ENCODE measurements at places on chromosomes 11 and 22. TPM values are rescaled to one million over a fixed set of nuclear protein-coding genes. Genes with fewer than 3 reads are reported as not detected.
A peak's percentile ranks its signal among the peaks of the same experiment; 100 is the strongest.

The MSANTD4 gene
- 14.0 TPM for total RNA-seq

The OR51D1 gene
- total RNA-seq = not detected

- no peak for DNase-seq
Measured at GRCh38 chr11:80844110-80844819, 1403.4 kb upstream of the TENM4 start.

DNA sequence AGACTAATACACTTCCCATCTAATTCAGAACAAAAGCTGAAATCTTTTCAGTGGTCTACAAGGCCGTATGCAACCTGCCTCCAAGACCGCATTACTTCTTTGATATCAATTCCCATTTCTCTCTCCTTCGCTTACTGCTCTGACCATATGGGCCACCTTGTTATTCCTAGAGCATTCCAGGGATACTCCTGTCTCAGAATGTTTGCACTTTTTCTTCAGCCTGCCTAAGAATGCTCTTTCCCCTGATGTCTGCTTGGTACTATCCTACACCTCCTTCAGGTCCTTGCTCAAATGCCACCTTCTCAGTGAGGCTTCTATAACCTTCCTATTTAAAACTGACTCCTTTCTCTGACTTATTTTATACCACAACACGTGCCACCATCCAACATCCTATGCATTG, 71.2 kb downstream of the MAML2 start:
- DNase-seq = no peak

DNA sequence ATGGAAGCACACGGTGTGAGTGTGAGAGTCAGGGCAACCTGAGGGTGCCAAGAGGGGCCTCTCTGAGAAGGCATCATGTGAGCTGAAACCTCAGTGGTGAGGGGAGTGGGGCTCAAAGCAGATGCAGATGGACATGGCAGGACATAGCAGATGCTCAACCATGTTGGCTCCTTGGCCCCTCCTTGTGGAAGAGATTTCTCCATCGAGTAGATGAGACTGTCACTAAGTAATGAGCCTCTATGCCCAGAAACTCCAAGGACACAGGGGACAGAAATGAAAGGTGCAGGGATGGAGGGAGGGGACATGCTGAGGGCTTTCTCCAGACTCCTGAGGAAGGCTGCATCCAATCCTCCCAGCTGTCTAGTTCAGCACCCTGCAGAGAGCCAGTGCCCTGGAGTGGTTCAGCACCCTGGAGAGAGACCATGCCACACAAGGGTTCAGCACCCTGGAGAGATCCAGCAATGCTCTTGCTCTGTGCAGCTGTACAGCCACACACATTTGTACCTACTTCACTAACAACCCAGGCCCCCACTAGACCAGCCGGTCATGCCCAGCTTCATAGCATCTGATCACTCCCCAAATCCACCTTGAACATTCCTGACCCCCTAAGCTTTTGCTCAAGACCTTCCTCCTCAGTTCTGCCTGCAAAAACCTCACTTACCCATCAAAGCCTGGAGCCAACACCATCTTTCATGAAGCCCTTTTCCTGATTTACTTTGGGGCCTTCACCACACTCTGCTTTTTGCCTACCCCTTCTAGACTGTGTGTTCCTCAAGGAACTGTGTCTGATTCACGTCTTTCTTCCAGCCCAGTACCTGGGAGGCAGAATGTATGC, 252.0 kb downstream of the CTTN start:
- DNase-seq = peak; percentile 73

DNA sequence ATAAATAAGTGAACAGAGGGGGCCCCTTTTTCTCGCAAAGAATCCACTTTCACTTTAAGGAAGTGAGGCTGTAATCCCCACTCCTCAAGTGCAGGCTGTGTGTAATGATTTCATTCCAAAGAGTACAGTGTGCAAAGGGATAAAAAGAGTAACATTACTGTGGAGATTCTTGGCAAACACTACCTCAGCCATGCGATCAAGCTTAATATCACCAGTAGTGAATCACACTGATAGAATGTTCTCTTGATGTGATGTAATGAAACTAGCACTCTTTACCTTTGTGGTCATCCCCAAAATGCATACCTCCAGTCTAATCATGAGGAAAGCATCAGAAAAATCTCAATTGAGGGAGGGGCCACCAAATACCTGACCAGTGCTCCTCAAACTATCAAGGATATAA, 246.1 kb upstream of the CHORDC1 start:
- DNase-seq = no peak

GRCh38 chr22:26957176-26957575, 299.8 kb downstream of the MIAT start:
- DNase-seq = no peak

DNA sequence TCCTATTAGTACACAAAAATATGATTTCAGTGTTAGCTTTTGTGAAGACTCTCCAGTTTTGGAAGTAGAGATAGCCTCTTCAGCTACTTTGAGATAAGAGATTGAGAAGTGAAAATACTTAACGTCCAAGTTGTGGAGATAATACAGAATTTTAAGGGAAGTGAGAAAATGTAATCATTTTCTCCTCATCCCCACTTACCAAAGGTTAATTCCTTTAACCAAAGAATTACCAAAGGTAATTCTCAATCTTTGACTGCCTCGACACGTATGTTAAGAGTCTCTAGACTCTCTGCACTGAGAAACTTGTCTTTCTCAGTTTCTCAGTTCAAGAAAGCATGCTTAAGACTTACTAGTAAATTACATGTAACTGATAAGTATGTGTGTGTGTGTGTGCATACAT, 15.3 kb downstream of the C11orf54 start:
- no peak for DNase-seq

- DNase-seq = no peak
Measured at GRCh38 chr11:12329169-12329568, 48.2 kb upstream of the PARVA start.

DNA sequence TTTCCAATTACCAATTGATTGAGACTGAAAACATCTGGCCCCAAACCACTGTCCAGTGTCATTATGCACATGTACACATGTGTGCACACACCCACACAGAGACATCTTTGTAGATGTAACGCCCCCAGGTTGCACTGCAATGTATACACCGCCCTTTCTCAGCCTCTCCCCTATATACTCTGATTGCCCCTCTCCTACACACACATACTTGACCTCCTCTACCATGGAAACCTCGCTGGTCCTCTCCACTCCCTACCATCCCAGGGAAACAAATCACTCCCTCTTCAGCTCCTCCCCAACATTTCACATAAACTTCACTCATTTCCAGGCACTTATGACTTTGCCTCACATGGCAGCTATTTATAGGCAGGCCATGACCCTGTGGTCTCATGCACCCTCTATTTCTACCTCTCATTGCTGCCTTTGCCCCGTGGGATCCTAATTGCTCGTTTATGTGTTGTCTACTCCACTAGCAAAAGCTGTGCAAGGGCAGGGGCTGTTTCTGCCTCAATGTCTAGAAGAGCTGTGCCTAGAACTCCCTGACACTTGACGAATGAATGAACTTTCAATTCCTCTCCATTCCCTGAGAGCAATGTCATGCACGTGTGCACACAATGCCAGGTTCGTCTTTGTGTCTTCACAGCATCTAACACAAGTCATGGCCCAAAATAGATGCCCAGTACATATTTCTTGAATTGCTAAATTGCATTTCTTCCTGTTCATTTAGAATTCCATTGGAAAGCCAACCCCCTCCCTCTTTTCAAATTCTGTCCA, 10.0 kb upstream of the TMA7B start:
- no peak for DNase-seq

DNA sequence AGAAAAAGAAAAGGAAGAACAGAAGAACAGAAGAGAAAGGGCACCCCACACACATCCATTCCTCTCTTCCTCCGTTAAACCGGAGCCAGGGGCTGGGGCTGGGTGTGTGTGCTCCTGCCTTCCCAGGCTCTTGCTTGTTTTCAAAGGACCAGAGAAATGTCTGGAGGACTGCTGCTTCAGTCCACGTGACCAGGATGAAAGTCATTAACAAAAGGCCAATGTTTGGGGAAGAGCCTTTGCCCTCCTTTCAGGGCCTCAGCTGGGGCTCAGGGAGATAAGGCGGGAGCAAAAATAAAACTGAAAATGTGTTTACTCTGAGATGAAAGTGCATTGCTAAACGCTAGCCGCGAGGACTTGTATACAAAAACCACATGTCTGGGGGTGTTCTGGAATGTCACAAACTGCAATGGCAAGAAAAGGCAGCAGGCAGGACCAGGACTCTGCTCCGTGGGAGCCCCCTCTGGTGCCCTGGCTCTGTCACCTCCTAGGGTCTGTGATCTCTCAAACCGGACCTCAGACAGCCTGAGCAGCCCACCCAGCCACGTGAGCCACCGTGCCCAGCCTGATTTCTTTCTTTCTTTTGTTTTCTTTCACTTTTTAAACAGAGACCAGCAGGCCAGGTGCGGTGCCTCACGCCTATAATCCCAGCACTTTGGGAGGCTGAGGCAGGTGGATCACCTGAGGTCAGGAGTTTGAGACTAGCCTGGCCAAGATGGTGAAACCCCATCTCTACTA, 31.6 kb upstream of the MYH9 start:
- DNase-seq = peak; percentile 31

Measured in activated CD8-positive, alpha-beta T cell treated with anti-CD3 and anti-CD28 coated beads, Interleukin-2, amount 10 ng/mL, durations not matched to agents 7 days and 5 days (primary cell).